Naive thymus-derived CD8-positive, alpha-beta T cell (primary cell): ENCODE measurements at places on chromosomes 6 and 20.
A peak's percentile ranks its signal among the peaks of the same experiment; 100 is the strongest.

- H3K36me3 ChIP-seq, result no peaks in the 10 kb centered on the region
- peak overlapping the region; percentile 53 for H3K4me3 ChIP-seq
- peak; percentile 47 for DNase-seq
- peaks cover 67% of the 10 kb centered on the region for H3K4me1 ChIP-seq
These were observed 17.6 kb upstream of the HLA-F start for GRCh38 chr6:29705389-29706231.

DNA sequence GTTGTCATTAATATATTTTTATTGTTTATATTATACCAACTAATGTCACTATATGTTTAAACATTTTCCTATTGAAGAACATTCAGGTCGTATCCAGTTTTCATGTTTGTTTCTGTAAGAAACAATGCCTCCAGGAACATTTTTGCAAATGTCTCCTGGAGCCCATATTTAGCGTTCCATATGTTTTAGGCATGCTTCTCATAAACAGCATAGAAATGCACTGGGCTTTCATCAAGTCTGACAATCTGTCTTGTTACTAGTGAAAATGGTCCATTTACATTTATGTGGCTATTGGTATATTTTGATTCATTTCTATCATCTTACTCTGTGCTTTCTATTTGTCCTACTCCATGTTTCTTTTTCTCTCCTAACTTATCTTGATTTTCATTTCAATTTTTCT is 431.7 kb downstream of the TFAP2A start:
- H3K4me3 ChIP-seq, result no peak overlapping the region
- H3K27ac ChIP-seq, result no peak overlapping the region
- no peaks in the 10 kb centered on the region for H3K27me3 ChIP-seq
- H3K4me1 ChIP-seq, result peaks cover 2% of the 10 kb centered on the region

- DNase-seq, result no peak
- H3K4me1 ChIP-seq, result no peaks in the 10 kb centered on the region
- H3K27me3 ChIP-seq, result peaks cover 19% of the 10 kb centered on the region
- no peak overlapping the region for H3K27ac ChIP-seq
These were observed 60.0 kb downstream of the DNAH8 start for GRCh38 chr6:38774929-38775707.

GRCh38 chr6:16224409-16224808 is 14.0 kb upstream of the GMPR start:
- peaks cover 9% of the 10 kb centered on the region for H3K27me3 ChIP-seq
- no peak overlapping the region for H3K27ac ChIP-seq
- H3K36me3 ChIP-seq, result no peaks in the 10 kb centered on the region

DNA sequence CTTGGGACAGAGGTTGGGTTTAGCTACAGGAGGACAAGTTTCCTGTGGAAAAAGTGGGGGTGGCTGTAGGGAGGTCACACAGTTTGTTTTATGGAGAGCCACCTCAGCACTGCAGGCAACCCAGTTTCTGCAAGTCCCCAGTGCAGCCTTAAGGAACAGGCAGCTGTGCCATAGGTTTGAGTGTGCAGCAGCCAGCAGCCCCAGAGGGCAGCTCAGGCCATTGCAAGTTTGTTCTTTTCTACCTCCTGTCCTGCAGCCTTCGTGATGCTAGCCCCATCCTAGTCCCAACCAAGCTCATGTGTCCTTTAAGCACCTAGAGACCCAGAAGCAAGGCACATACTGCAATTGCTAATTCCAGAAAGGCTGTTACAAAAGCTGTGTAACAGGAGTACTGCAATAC is 58.8 kb downstream of the ZBTB9 start:
- H3K4me1 ChIP-seq, result peaks cover 9% of the 10 kb centered on the region
- H3K27me3 ChIP-seq, result peaks cover 12% of the 10 kb centered on the region
- H3K36me3 ChIP-seq, result no peaks in the 10 kb centered on the region
